EL (cell line): ENCODE measurements at places on chromosomes 11 and 22.

DNA sequence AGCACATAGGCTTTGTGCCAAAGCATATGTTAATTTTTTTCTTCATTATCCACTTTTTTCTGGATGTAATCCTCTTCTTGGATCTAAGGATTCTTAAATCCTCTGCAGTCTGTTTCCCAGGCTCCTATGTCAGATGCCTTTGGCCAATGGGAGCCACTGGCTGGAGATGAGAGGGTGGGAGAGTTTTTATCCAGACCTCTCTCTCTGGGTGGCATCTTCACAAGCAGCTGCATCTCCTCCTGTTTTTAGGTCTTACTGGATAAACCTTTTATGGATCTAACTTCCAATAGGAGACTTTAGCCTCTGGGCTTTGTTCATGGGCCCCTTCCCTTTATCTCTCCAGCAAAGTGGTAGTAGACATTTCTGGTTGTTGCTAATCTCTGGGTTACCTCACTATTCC lies 22.4 kb upstream of the MPPED2 start:
- DNase-seq: no peak

GRCh38 chr11:2781408-2782274 lies 81.8 kb upstream of the KCNQ1OT1 start:
- no peak for DNase-seq

DNA sequence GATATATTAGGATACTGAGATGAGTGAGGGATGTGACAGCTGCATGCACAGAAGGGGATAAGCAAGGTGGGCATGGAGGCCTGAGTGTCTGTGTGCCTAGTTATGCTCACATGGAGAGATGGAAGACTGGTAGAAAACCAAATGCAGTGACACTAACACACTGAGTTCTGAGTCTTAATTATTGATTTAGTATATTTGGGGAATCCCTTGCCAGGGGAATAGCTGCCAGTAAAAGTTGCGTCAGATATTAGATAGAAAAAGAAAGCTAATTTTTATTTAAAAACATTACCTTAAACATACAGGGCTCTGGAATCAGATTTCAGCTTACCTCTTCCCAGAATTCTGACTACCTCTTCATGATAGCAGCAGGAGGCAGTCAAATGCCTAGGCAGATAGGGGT lies 620.5 kb downstream of the METTL15 start:
- no peak for DNase-seq

DNA sequence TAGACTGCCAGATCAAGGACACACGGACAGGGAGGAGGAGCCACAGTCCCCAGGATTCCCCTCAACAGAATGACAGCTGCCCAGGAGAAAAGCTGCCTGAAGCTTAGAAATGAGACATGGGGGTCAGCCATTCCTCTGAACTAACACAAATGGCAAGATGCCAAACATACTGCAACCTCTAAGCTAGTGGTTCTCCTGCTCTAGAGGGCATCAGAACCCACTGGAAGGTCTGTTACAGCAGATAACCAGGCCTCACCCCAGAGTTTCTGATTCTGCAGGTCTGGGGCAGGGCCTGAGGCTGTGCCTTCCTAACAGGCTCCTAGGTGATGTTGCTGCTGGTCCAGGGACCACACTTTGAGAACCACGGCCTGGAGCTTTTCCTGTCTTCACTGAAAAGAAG lies 28.6 kb upstream of the BID start:
- DNase-seq: no peak

DNA sequence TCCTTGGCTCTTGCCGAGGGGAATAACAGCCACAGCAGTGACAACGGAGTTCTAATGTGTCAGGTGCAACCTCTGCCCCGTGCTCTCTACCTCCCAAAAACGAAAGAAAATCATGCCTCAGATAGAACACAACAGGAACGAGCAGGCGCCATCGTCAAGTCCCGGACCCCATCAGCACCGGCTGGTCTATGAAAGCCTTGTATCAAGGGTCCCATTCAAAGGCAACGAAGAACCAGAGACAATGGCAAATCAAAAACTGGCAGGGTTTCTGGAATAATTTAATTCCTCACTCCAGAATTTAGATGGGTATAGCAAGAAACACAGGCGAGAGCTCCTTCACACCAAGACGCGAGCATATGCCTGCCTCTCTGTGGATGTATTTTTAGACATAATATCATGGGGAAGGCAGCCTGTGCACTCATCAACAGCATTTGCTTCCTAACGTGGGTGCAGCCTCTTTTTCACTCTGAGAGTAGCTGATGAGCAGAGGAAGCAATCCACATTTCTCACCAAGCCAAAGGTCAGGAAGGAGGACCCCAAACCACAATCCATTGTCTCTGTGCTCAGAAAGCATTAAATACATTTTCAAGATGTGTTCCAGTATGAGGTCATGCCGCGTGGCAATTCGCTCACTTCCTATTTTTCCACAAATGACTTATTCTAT lies 193.4 kb upstream of the BLID start:
- DNase-seq: no peak

GRCh38 chr22:37568448-37569008 lies 8.2 kb downstream of the CDC42EP1 start:
- DNase-seq: no peak

GRCh38 chr11:57167125-57167846 lies 14.5 kb upstream of the LRRC55 start:
- DNase-seq: no peak

DNA sequence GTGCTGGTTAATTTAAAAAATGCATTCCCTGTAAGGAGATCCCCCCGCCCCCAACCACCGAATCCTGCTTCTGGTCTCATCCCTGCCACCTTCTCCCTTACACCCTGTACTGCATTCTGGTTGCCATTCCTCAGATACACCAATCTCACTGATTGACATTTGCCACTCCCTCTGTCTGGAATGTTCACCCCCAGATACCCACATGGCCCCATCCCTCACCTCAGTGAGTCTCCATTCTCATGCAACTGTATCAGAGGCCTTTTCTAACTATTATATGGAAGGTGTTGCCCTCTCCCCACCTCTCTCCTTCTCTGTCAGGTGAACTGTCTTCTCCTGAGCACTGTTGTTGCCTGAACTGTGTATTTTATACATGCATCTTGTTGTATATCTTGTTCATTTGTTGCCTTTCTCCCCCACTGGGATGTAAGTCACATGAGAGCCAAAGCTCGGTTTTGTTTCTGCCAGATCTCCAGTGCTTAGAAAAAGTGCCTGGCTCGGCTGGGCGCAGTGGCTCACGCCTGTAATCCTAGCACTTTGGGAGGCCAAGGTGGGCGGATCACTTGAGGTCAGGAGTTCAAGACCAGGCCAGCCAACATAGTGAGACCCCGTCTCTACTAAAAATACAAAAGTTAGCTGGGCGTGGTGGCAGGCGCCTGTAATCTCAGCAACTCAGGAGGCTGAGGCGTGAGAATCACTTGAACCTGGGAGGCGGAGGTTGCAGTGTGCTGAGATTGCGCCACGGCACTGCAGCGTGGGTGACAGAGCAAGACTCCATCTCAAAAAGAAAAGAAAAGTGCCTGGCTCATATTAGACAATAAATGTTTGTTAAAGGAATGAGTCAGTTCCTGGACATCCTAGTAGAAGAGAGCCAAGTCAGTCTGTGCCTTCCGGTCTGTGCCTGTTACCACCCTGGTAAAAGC lies 61.0 kb downstream of the TNRC6B start:
- DNase-seq: peak; percentile 83
